ENCODE measurements at places on chromosomes 13 and 19. TPM values are rescaled to one million over a fixed set of nuclear protein-coding genes. Genes with fewer than 3 reads are reported as not detected.

The ZNF540 gene
- 20.1 TPM for total RNA-seq

DNA sequence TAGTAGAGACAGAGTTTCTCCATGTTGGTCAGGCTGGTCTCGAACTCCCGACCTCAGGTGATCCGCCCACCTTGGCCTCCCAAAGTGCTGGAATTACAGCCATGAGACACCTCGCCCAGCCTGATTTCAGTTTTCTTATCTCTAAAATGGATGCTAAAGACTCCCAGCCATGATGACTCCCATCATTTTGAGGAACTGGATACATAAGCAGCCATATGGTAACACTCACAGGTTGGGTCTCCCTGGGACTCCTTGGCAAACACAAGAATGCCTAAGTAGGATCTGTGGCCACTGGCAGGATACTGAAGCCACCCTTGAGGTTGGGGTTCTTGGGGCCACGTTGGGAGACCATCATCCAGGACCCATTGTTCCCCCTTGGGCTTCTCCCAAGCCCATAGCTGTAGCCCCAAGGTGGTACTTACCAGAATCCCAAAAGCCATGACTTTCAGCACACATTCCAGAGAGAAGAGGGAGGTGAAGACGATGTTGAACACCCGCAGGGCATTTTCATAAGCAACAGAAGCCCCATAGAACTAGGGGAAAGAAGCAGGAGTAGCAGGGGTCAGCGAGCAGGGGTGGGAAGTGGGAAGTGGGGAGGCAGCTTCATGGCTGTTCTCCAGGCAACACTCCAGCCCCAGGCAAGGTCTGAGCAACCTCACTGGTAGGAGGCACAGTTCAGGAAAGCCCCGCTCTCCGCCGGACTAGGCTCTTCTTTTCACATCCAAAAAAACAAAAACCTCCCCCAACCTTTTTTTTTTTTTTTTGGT, 102.5 kb downstream of the IER2 start:
- DNase-seq: no peak

DNA sequence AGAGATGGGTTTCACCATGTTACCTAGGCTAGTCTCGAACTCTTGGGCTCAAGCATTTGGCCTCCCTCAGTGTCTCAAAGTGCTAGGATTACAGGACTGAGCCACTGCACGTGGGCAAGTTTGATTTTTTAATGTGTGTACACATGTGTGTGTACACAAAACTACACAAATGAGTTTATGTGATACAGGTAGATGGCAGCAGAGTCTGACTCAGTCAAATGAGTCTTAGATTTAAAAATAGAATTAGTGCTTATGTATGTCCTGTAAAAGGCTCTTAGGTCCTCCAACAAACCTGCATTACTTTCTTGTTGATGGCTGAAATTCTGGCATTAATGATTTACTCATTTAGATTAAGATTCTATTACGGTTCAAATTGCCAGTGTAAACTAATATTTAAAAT, 293.7 kb downstream of the PCDH17 start:
- no peak for DNase-seq

- no peak for DNase-seq
Measured at GRCh38 chr13:51729866-51730553, 74.0 kb downstream of the DHRS12 start.

The KLHL1 gene
- total RNA-seq: not detected

GRCh38 chr19:47497821-47498520, 14.0 kb upstream of the KPTN start:
- no peak for DNase-seq

DNA sequence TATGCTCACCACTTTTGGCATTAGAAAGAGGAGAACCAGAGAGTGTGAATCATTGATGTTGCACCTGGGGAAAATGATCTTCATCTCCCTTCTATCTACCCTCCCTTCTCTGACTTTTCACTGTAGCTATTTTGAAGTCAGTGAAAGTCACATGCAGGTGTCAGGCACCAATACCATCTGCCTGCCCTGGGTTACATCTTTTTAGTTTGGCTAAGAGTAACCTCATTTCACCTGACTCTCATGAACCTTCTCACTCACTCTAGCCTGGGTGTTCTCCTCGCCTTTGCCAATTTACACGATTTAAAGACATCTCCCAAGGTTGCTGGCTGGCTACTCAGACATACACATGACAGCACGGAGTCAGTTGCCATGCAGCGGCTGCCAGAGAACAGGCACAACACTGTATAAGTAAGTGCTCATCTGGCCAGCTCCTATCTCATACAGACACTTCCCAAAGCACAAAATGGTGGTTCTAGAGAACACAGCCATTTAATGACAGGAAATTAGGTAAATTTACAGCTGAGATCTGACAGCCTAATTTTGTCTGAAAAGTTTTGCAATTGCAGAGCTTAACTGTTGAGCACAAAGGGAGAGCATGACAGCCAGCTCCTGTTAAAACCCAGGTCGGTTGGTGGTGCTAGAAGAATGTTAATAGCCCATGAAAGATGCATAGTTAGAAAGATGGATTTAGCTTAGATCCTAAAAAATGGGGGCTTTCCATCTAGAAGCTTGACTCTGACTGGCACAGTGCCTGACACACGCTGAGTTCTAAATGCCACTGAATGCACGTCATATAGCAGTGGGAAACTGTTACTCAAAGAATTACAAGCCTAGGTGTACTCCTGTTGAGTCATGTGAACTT, 32.5 kb downstream of the LCP1 start:
- no peak for DNase-seq

The GPC6 gene
- total RNA-seq: not detected

The UHRF1 gene
- total RNA-seq: 0.33 TPM

The FPR3 gene
- not detected for total RNA-seq

DNA sequence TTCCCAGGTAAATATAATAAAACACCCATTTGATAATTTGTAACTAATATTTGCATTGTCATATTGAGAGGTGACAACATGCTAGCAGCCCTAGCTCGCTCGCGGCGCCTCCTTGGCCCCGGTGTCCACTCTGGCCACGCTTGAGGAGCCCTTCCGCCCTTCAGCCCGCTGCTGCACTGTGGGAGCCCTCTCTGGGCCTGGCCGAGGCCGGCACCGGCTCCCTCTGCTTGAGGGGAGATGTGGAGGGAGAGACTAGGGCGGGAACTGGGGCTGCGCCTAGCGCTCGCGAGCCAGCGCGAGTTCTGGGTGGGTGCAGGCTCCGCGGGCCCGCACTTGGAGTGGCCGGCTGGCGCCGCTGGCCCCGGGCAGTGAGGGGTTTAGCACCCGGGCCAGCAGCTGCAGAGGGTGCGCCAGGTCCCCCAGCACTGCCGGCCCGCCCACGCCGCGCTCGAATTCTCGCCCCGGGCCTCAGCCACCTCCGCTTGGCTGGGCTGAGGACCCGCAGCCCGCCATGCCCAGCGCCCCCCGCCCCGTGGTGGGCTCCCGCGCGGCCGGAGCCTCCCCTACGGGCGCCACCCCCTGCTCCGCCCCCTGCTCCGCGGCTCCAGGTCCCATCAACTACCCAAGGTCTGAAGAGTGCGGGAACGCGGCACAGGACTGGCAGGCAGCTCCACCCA, 594.4 kb downstream of the SLITRK6 start:
- DNase-seq: no peak

DNA sequence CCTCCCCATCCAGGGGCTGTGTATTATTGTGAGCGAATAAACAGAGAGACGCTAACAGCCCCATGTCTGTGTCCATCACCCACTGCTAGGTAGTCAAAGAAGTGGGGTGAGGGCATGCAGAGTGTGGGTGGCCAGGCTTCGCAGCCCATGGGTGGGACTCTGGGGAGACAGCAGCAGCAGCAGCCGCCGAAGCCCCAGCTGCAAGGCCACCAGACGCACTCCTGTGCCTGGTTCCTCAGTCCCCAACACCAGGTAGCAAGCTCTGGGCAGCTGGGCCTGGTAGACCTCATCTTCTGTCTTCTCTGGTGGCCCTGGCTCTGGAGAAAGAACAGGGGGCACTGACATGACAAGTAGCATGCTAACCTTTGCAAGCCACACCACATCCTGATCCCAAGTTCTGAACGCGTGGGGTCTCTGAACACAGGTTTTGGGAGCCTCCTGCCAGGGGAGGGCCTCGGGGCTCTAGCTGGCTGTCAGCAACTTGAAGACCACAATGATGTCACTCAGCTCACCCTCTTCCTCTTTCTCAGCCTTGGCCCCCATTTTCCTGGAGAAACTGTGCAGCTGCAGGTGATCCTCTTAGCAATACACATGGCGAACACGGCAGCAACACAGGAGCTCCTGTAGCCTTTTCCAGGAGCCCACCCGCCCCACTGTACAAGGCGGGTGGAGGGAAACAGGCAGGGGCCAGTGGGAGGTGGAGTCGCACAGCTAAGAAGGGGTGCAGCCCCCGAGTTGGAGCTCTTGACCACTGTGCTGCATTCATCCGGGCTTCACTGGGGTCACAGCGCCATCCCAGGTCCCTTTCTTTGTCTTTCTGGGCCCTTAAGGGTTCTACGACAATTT, 5.8 kb downstream of the FUZ start:
- DNase-seq: peak; percentile 14

DNA sequence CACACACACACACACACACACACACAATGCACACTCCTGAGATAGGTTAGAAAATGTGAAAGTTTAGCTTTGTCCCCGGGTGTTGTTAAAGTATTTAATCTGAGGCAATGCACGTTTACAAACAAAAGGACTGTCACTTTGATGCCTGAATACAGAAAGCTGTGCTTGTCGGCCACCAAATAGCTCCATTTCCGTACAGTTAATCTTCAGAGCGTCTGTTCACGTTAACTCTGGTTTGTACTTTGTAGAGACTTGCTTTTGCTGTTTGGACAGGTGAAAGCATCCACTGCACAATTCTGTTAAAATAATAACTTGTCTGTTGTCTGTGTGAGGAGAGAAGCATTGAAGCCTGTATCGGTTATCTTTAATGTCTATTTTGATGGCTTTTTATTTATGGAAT, 267.8 kb downstream of the FGF9 start:
- DNase-seq: no peak

The FXYD3 gene
- not detected for total RNA-seq

DNA sequence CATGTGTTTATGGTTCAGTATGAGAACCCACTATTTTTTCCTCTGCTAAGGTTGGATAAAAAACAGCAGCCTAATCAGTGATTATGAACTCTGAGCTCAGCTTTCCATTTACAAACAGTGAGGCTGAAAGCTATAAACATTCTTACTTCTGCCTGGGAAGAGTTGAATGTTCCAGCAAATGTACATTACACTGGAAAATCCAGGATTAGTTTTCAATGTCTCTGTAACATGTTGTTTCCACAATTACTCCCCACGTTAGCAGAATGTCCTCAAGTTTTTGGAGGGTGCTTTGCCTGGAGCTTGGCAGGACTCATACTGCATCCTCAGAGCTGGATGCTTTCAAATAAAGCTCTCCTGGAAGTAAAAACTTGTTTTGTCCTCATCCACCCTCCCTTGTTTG, 150.4 kb downstream of the POSTN start:
- no peak for DNase-seq

The NLRP12 gene
- total RNA-seq: not detected

The NBEA gene
- 2.8 TPM for total RNA-seq

DNA sequence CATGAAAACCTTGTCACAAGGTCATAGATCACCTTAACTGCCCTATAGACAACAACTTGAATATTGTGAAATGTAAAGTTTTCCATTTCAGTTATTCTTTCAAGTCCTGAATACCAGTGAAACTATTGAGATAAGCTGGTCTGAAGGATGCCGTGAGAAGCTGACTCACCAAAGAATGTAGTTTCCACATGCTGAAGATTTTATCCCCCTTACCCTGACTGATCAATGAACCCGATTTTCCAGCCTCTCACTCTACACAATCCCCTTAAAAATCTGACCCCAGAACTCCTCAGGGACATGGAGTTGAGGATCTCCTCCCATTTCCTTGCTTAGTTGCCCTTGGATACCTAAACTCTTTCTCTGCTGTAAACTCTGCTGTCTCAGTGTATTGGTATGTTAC, 67.5 kb downstream of the POSTN start:
- no peak for DNase-seq

The BRME1 gene
- 1.2 TPM for total RNA-seq

DNA sequence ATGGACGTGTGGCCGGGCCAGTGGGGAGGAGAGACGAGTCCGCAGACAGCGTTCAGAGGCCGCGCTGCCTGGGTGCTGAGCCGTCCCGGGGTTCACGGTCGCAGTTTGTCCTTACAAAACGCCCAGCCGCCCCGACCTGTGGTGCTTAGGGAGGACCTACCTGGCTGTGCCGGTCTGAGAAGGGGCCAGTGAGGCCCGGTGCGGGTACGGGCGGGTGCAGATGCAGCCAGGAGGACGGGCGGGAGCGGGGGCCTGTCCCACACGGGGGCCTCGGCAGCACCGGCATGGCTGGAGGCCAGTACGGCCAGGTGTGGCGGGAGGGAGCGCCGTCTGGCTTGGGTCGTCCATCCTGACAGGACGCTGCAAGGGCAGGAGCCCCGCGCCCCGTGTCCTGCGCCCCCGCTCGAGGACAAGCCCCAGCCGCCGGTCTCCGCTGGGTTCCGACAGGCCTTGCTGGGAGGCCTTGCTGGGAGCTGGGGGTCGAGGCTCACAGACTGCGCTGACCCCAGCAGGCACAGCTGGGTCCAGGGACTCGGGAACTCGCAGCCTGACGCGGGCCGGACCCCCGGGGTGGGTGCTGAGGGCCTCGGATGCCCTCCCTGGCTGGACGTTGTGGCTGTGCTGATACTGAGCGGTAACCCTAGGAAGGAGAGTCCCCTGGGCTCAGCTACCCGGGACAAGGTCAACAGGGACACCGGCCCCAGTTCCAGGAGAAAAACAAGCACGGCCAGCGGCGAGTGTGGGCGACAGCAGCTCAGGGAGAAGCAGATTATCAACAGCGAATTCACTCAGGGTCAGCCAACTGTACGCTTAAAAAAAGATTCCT, 5.3 kb upstream of the PROZ start:
- DNase-seq: peak; percentile 39

GRCh38 chr19:27734496-27735220, 1478.3 kb downstream of the UQCRFS1 start:
- no peak for DNase-seq

DNA sequence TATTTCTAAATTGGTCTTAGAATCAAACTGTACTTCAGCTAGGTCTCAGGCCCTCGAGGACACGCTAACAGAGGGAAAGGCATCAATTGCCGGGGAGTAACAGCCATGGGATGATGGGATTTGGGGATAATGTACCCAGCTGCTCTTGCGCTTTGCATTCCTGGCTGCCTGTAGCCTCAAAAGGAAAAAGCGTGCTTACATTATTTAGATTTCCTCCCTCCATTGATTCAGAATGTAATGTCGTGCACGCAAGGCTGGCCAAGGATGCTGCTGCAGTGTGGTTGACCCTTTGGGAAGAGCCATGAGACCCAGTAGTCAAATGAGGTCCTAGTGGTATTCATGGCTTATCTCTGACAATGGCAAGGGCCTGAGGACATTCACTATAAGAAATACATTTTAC, 95.1 kb downstream of the SLC7A1 start:
- no peak for DNase-seq

DNA sequence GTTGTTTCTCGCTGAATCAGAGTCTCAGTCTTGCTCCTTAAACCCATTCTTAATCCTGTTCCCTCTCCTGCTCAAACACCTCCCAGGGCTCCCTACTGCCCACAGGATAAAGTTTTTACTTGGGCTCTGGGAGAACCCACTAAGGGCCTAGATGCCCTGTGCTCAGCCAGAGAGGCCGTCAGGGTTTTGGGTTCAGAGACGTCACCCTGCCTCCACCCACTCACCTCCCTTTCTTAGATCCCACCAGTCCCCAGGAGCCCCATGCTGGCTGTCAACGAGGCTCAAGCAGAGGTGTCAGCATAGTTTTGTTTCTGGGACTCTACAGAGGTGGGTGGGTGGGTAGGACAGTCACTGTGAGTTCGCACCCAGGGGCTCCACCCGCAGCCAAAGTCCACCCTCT, 15.5 kb upstream of the CYP4F2 start:
- DNase-seq: no peak

The SMARCA4 gene
- total RNA-seq: 73.5 TPM
